GM06990 (cell line): ENCODE measurements at places on chromosomes 13 and 19.

DNA sequence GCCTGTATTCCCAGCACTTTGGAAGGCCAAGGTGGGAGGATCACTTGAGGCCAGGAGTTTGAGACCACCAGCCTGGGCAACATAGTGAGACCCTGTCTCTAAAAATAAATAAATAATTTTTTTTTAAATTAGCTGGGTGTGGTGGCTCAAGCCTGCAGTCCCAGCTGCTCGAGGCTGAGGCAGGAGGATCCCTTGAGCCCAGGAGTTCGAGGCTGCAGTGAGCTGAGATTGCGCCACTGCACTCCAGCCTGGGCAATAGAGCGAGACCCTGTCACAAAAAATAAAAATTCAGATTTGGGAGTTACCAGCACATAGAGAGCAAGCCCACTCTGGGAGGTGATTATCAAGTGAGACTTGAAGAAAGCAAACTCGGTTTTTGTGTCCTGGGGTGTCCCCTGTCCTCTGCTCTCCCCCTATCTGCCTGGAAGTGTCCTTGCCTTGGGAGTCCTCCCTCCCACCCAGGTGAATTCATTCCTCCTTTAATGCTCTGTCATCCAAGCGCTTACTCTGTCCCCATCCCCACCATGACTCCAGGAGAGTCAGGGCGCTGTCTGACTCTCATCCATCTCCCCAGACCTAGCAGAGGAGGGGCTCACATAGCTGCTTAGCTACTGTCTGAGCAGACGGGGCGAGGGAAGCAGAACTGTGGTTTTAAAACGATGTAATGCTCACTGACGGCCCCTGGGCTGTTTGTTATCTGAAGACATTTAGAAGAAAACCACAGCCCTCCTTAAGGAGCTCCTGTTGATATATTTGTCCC lies 146.8 kb downstream of the STK24 start:
- no peak for DNase-seq

DNA sequence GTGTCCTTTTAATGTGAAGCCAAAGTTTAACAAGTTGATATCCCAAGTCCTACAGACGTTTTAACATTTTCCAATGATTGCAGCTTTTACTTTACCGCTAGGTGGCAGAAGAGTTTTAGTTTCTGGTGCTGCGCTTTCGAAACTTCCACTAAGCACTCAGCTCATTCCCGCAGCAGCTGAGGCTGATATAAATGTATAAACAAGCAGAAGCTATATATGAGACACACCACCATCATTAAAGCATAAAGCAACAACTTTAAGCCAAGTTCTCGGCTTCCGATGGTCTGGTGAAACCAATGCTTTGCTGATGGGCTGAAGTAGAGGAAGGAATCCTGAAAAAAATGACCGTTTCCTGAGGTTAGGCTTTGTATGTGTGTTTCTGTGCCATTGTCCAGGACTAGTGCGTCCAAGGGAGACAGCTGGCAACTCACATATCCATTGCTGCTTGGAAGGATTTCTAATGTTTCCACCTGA lies 753.9 kb downstream of the OLFM4 start:
- no peak for DNase-seq

DNA sequence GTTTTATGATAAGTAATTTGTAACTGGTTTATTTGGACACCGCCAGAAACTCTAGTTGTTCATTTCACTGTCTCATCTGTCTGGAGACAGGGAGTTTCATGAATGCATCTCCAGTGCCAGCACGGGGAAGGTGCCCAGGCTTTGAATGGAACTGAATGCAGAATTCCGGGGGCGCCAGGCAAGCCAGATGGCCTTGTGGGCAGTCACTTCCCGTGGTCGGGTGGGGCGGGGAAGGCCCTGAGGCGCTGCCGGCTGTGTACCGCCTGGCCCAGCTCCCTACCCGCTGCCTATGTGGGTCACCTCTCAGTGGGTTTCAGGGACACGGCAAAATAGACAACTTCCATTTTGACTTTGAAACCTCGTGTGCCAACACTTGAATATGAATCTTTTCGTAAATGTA lies 28.8 kb upstream of the MCF2L start:
- DNase-seq: no peak

GRCh38 chr13:23899555-23899954 lies 2.3 kb upstream of the C1QTNF9B start:
- no peak for DNase-seq

GRCh38 chr13:72180253-72180952 lies 313.4 kb upstream of the DACH1 start:
- DNase-seq: no peak

DNA sequence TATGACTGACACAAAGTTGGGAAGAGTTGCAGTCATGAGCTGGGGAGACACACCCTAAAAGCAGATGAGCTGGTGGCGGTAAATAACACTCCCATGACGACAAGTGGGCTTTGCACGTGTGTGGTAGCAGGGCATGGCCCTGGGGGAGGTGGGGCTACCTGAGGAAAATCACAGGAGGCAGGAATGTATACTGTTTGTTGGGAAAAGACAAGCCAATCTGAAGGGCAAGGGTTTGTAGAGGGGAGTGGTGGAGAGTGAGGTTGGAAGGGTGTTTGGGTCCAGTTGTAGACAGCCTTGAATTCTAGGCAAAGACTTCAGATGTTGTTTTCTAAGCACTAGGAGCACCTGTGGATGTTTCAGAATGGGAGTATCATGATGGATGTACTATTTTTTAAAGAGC lies 151.6 kb downstream of the TM9SF2 start:
- DNase-seq: no peak

- DNase-seq: no peak
Observed at GRCh38 chr19:43132696-43133095, 50.2 kb upstream of the PSG2 start.

DNA sequence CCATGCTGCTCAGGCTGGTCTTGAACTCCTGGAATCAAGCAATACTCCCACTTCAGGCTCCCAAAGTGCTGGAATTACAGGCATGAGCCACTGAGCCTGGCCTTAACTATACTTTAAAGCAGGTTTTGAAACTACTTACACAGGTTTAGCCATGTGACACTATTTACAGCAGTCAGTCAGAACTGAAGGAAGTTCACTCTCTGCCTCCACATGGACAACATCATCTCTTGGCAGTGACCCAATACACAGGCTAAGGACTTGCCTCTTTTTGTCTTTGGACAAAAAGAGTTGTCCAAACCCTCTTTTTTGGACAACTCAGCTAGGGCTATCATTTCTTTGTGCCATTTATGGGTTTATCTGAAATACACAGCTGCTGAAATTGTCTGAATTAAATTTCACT lies 89.0 kb upstream of the CLDN10 start:
- DNase-seq: no peak

DNA sequence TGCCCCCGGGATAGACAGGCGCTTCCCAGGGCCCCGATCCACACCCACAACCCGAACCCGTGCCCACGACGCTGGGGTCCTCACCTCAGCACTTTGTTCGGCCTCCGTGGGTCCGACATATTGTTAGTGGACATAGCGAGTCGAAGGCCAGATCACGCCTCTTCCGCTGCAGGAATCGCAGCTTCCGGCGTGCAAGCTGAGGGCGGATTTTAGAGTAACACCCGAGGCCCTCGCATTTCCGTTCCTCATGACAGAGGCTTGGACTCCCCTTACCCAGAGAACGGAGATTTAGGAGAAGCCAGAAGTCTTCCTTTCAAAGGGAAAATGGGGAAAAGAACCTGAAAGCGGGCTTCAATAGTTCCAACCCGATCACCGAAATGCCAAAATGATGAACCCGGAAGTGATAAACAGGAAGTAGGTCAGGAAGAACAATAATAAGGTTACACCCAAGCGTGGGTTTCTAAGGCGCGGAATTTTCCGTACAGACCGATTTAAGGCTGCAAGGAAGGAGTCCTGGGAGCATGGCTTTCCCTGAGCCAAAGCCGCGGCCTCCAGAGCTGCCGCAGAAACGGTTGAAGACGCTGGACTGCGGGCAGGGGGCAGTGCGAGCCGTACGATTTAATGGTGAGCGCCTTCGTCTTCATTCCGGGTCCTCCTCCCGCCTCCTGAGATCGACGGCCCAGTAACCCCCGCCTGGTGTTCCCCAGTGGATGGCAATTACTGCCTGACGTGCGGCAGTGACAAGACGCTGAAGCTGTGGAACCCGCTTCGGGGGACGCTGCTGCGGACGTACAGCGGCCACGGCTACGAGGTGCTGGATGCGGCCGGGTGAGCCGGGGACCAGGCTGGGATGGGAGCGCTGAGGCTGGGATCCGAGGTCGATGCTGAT lies 2.9 kb downstream of the WDR83 start:
- peak; percentile 83 for DNase-seq

DNA sequence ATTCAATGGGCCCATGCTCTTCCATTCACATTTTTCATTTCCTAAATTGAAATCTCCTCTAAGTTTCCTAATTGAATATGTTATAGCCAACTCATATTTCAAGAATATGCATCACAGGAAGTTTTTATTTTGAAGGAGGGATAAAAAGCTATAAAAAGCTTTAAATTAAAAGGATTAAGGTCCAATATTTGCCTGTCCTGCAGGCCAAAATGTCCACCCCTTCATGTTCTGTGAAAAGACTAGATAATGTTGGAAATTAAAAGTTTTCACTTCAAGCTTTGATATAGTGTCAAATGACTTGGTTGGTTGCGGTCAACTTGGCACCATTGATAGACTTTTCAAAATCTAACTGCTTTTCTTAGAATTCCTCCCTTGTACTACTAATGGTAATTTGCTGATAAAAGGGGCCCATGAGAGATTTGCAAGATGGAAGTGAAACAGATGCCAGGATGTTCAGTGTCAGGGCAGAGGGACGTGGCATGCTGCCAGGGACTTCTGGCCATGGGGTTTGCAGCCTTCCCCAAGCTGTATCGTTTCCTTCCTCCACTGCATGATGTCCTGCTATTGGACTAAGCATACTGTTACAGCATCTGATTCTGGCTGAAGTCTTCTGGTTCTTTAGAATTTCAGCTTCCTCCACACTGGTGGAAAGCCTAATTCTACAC lies 547.3 kb upstream of the MIR17HG start:
- DNase-seq: no peak

- DNase-seq: no peak
Observed at GRCh38 chr19:55694656-55695491, 19.8 kb downstream of the EPN1 start.

DNA sequence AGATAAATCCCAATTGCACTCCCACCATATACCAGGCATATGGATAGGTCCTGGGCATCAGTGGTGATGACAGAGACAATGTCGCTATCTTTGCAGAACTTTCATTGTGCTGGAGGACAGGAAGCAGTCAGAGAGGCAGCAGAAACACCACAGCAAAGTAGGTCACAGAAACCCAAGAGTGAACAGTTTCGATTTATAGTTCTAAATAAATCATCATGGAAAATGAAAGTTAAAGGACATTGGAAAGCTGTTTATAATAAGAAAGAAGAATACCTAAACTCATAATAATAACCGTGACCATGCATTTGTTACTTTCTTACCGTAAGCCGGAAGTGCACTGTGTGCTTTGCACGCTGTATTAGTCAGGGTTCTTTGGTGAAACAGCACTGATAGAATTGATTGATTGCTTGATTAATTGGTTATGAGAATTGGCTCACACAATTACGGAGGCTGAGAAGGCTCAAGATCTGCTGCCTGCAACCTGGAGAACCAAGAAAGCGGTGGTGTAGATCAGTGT lies 38.9 kb downstream of the ALOX5AP start:
- no peak for DNase-seq

DNA sequence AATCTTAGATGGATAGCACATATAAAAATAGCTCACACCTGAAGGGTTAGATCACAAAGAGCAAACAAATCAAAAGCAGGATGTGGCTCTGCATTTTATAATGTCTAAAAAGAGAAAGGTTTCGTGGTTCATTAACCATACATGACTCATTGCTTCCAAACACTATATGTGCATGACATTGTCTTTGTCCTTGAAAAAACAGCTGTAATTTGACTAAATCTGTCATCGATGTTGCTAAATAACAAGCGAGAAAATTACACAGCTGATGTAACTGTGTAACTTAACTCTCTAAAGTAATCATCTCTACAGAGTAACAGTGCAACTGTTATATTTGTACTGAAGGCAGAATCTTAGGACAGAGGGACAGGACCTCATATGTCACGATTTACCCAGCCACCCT lies 383.1 kb upstream of the GPC6 start:
- no peak for DNase-seq

DNA sequence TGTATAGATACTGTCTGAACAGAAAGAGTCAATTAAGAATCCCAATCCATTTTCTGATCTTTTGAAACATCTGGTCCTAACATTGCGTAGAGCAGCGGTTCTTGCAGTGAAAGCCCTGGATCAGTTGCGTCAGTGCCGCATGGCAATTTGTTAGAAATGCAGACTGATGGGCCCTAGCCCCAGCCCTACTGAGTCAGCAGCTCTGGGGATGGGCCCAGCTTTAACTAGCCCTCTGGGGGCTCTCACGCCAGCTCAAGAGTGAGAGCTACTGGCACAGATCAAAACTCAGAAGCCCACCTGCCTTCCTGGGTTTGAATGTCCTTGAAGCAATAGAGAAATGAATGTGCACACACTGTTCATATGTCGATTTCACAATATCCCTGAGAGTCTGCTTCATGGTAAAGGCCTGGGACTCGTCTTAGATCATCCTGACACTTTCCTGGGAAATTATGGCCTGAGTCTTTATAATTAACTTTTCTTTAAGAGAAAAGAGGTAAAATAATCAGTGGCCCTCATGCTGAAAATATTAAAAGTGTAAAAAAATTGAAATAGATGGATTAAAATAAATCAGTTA lies 206.8 kb upstream of the TMTC4 start:
- no peak for DNase-seq

DNA sequence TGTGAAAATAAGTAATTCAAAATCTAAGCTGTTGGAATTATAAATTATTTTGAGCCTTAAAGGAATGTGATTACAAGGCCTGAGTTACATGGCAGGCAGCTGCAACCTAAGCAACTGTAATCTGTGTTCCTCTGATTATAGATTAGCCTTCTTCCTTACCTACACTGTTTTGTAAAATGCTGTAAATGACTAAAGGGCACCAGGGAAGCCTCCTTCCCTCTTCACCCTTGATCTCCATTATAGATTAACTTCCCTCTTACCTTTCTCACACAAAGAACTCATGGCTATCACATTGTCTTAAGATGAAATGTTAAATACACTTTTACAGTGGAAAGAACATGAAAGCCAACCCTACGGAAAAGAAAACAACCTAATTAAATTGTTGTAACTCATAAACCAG lies 423.7 kb upstream of the KLF12 start:
- DNase-seq: no peak

- DNase-seq: no peak
Observed at GRCh38 chr13:90689111-90689510, 658.4 kb upstream of the MIR17HG start.

DNA sequence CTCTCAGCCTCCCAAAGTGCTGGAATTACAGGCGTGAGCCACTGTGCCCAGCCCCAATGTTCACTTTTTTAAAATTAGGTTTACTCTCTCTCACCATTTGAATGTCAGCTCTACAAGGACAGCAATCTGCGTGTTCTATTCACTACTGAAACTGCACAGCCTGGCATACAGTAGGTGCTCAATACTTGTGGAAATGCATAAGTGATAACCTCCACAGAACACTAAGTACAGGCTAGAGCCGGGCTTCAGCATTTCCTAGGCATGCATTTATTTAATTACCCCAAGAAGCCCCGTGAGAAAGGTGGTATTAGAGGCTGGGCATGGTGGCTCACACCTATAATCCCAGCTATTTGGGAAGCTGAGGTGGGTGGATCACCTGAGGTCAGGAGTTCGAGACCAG lies 33.1 kb upstream of the TNFAIP8L1 start:
- no peak for DNase-seq
